ENCODE measurements at places on chromosomes 12 and 14.

DNA sequence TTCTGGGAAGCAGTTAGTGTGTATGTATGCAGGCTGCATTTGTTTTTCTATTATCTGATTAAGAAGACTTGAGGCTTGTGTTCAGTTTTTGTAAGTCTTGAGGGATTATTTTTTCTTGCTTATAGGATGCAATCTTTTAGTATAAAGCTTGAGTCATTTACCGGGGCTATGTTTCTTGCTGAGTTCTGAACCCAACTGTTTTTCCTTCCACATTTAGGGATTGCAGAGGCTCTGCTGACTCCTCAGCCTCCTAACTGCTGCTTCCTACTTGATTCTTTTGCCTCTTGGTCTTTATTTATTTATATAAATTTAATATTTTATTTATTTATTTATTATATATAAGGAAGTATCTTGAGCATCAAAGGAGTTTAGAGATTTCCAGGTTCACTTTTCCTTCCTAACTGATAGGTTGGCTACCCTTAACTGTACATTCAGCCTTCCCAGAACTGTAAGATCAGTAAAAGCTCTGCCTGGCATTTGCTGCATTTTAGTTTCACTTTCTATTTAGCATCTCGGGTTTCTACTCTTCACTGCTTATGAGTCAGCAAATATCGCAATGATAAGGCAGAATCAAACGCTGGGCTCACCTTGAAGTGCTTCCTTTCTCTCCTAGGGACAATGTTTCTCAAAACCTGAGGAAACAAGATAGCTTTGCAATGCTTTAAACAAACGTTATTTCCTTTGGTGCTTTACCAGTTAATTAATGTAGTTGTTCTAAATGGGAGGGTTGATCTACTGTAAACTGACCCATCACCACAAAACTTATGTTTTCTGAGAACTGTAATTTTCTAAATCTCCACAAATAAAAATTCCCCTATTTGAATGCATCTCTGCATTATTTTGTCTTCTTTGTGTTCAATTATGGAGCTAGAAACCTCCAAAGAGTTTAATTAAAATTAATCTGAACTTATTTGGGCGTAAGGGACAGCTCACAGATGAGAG, 1183.7 kb upstream of the TMEM132C start:
- peak; percentile 78 for DNase-seq

- peak; percentile 53 for DNase-seq
Observed at GRCh38 chr12:117236456-117237001, 46.3 kb upstream of the FBXO21 start.

GRCh38 chr14:98724734-98725133, 547.3 kb downstream of the BCL11B start:
- no peak for DNase-seq

DNA sequence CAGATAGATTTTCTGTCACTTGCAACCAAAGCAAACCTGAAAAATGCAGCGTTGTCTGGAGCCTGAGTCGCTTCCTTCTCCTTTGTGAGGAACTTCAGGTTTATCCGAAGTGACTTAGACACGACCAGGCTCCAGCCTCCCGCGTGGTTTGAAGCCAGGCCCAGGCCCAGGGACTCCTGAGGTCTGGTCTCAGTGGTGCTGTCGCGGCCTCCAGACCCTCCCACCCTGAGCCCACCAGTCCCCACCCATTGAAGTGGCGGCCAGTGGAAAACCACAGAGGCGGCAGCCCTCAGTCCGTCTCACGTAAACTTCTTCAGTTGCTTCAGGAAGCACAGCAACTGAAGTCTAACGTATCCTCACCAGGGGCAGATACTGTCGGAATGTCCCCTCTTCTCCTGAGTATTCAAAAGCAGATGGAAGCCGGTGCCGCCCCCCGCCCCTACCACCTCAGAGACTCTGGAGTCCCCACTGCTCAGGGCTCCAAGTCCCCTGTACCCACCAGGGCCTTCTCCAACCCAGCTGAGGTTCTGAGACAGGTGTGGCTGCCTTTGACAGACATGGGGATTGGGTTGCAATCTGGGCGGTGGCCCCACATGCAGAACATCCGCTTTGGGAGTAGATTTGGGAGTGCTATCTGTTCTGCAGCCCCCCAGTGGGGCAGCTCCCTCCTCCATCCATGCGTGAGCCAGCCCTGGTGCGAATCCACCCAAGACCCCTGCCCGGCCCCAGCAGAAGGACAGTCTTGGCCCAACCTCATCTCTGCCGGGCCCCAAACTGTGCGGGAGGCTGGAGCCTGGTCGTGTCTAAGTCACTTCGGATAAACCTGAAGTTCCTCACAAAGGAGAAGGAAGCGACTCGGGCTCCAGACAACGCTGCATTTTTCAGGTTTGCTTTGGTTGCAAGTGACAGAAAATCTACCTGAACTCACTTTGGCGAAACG, 26.6 kb upstream of the GALNT9 start:
- DNase-seq = no peak

- DNase-seq = no peak
Observed at GRCh38 chr14:104239185-104239775, 100.9 kb downstream of the KIF26A start.

- DNase-seq = no peak
Observed at GRCh38 chr12:9221483-9221882, 13.3 kb upstream of the PZP start.

DNA sequence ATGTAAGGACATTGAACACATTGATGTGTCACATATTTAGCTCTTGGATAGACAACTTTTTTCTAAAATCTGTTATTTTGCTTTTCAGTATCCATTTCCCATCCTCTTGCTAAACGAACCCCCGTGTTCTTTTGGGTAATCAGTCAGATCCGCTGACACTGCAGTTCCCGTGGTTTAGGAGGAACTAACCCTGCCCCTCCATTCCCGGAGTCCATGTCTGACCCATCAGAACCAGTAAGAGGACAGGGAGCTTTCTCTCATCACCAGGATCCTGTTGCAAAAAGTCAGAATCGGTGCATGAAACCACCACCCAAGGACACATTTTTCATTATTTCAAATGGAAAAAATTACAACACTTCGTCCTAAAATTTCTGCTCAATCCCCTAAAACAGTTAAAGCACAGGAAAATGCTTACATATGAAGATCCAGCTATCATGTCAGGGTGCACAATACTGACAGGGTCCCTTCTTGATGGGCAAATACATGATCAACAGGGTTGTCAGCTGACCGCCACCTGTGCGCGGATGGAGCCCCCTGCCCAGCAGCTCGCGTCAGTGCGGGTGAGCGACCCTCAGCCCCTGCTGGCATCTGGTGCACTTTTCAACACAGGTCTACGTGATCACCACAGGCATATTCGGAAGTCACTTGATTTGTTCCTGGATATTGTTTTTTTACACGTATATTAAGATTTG, 276.8 kb downstream of the ADGRD1 start:
- no peak for DNase-seq
